Stimulated activated CD4-positive, alpha-beta T cell treated with anti-CD3 and anti-CD28 coated beads, Interleukin-4, amount 100 ng/mL, for 48 hours (primary cell): ENCODE measurements at places on chromosomes 2 and 18.

GRCh38 chr2:25672494-25673299, 680 bp downstream of the DTNB start:
- DNase-seq, result peak; percentile 54

GRCh38 chr2:28359222-28360057, 33.2 kb upstream of the FOSL2 start:
- peak; percentile 58 for DNase-seq

DNA sequence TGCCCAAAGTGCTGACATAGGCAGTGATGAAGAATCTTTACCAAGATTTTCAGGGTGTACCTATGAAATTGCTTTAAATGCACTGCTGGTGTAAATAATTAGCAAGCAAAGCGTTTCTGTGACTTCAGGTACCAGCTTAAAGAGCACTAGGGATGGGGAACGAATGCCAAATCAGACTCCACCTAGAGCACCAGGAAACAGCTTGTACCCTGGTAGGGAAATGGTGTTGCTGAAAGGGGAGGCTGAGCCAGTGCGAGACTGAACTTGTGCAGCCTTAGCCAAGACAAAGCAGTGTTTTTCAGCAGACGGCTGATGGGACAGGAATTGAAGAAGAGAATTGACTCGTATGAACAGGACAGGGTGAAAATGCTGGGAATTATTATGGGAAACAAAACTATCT, 65.6 kb downstream of the TWSG1 start:
- no peak for DNase-seq

GRCh38 chr2:96769814-96770213, 9.1 kb downstream of the CNNM4 start:
- no peak for DNase-seq

DNA sequence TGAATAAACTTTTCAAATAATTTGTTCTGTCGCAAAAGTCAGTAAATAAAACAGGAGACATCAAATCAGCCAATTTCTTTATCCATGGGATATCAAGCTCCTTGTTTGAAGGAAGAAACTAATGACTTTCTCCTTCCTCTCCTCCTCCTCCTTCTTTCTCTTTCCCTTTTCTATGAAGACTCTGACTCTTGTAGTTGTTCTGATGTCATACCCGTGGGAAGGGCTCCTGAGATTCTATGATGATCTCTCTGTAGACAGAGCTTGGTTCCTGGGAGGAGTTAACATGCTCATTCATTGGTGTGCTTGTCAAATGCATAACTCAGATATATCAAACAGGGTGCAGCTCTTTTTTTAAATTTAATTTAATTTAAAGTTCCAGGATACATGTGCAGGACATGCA, 118.7 kb upstream of the KCTD1 start:
- DNase-seq, result no peak

- no peak for DNase-seq
Measured at GRCh38 chr2:14930441-14930840, 297.9 kb downstream of the LRATD1 start.

GRCh38 chr2:45354776-45355175, 256.3 kb downstream of the SRBD1 start:
- DNase-seq, result no peak

GRCh38 chr2:231260442-231261208, 62.2 kb downstream of the ARMC9 start:
- no peak for DNase-seq

DNA sequence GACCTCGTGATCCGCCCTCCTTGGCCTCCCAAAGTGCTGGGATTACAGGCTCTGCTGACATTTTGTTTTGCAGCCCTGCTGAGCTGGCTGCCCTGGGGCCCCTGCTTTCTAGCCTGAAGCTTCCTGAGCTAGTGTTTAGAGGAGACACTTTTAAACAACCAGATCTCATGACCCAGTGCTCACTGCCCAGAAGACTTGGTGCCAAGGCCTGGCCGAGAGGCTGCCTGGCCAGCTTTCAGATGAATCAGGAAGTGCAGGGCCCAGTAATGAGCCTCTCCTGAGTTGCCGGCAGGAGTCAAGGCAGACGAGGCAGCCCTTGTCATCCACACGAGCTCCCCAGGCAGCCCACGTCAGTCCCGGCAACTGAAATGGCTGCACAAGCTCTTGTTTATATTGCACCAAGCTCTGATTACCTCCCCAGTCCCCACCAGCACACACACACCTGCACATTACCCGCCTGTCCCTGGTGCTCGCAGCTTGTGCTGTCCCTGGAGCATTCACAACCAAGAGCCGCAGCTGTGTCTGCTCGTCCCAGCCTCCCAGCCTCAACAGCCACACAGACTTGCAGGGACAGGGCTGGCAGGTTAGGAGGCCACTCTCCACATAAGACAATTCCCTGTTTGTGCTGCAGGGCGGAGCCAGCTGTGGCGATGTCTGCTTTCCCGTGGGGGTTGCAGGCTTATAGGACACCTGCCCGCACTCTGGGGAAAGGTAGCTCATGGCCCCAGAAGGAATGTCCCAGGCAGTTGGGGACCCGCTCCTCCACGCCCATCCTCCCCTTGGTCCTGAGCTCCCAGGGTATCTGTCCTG, 331.2 kb upstream of the MYT1L start:
- DNase-seq, result no peak

DNA sequence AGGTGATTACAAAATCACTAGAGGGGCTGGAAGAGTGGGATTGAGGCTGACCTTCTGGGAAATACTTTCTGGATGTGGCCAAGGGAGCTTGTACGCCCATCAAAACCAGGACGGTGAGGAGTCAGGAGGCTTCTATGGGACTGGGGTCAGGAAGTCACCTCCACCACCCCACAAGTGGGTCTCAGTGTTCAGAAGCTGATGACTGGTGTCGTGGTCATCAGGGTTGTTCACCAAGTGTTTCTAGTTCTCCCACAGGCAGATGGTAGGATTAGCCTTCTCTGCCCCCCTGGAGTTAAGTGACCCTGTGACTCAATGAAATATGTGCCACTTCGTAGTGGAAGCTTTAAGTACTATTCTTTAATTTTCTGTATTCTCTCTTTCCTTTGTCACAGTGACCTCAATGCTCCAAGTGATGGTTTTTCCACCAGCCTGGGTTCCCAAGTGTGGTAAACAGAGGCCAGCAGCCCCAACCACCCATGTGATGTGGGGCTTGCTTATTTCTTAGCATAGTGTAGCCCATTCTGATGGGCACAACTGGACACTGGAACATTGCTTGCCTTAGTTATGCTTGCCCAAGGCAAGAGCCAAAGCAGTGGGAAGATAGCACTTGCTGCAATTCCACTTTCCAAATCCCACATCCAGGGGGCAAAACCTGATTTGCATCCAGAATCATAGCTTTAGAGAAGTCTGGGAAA, 258.8 kb downstream of the CYP26B1 start:
- DNase-seq, result no peak

DNA sequence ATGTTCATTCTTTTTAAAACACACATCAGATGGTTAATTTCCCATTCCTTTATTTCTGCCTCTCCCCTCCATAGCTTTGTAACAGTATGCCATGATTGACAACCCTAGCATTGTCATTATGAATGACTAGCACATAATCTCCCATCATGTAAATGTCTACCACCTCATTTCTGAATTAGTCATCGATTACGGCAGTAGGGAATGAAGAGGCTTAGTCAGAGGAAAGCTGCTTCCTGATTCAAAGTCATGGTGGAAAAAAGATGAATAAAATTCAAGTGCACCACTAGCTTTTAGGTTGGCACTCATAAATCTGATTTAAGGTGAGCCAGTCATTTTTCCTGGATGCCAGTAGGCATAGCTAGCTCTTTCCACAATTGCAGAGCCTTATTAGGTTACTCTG, 19.1 kb upstream of the ACMSD start:
- DNase-seq, result no peak

DNA sequence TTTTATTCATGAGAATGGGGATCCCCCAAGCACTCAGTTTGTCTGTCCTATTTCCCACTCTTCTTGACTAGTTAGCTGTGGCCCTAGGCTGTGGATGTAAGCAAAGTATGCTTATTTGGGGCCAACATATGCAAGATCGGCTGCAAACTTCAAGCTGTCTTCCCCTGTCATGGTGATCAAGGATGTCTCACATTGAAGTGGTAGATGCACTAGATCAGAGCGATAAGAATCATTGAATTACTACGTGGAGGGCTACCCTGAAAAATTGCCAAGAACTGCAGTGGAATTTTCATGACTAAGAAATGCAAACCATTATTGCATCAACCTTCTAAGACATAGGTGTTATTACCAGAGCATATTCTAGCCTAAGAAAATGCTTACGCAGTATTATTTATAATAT, 527.4 kb downstream of the RNF144A start:
- no peak for DNase-seq

- DNase-seq, result no peak
Measured at GRCh38 chr2:207465894-207466293, 63.9 kb upstream of the CREB1 start.

GRCh38 chr2:28716265-28716865, 35.3 kb upstream of the PPP1CB start:
- no peak for DNase-seq

GRCh38 chr18:6248017-6248416, 166.7 kb downstream of the L3MBTL4 start:
- DNase-seq, result no peak

DNA sequence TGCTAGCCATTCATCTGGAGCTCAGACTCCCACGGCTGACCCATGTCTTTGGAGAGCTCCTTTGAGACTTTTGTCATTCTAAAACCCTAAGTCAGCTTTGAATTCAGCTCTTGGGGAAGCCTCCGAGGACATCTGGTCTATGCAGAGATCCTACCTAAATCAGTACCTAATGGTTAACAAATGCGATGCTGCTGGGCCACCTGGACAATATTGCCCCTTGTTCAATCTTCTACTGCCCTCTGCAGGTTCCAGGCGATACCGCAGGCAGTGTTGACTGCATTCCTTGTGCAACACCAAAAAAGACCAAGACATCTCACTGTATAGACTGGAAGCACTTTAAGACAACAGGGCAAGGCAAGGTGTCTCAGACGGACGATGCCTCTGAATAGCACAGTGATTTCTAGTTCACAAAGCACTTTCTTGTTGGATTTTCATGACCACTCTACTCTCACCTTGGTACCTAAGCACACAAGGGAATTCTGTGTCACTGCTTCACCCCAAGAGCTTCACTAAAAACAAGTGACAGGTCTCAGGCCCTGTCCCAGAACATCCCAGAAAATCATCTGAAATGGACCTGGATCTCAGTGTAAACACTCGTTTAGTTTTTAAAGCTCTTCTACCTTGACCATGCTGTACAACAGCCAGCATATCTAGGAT, 80.9 kb downstream of the XDH start:
- DNase-seq, result peak; percentile 75

- DNase-seq, result no peak
Measured at GRCh38 chr2:190360965-190361364, 17.6 kb downstream of the INPP1 start.

DNA sequence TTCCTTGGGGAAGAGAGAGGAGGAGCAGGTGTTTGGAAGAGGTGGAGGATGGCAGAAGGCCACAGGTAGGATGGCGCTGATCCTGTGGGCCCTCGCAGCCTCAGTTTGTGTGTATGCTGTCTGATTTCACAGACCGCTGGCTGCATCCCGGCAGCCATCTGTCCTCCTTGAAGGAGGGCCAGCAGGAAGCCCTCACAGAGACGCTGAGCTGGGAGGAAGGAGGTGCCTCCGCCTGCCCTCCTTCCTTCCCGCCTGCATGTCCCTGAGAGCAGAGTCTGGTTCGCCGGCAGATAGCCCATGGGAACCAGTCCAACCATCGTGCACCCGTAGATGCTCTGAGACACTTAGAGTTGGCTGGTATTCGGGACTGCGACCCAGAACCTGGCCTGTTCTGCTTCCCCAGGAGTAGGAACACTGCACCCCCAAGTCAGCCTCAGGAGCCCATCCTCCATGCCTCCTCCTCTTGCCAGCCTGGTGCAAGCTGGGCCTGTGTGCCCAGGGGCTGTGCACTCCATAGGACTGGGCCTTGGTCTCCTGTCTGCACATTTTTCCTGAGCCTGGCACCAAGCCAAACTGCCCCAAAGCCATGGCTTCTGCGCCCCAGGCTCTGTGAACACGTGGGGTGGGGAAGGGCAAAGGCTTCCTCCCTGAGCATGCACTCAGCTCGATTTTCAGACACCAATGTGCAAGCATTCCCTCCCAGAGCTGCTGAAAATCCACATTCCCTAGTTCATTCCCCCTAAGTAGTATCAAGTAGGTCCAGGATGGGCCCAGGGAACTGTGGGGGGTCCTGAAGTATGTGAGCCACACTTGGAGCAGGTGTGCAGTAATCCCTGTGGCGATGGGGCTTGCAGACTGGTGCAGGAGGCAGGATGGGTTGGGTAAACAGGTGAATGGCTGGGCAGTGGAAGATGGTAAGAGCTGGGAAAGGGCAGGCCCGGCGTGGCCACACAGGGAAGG, 115.6 kb downstream of the SEPTIN10 start:
- DNase-seq, result no peak

GRCh38 chr2:203404996-203405395, 76.8 kb downstream of the ABI2 start:
- DNase-seq, result no peak
